Cardiac atrium fibroblast (primary cell): ENCODE measurements at places on chromosomes 5 and 9. TPM values are rescaled to one million over a fixed set of nuclear protein-coding genes. Genes with fewer than 3 reads are reported as not detected.

Gene SLC35D2
- total RNA-seq: 11.6 and 15.6 TPM in 2 replicates

Gene PFN3
- total RNA-seq: not detected in 2 replicates

Gene C1QTNF3
- 0.65 and 1.6 TPM in 2 replicates for total RNA-seq

Gene RFX3
- 0.65 and 2.5 TPM in 2 replicates for total RNA-seq

Gene SLC4A9
- total RNA-seq: not detected in 2 replicates

Gene ENTREP1
- 0.81 TPM in 1 of 2 replicates, not detected in the other for total RNA-seq

Gene PKD2L2
- total RNA-seq: not detected in 2 replicates

Gene ASPN
- total RNA-seq: 0.49 and 3.6 TPM in 2 replicates
